ENCODE measurements at places on chromosomes 12 and 14.

GRCh38 chr12:38904537-38905479 lies 583 bp downstream of the CPNE8 start:
- peak; percentile 59 for DNase-seq

GRCh38 chr14:72366619-72367018 lies 434.4 kb downstream of the RGS6 start:
- DNase-seq: no peak

- peak; percentile 22 for DNase-seq
Measured at GRCh38 chr14:74571901-74572725, 39.9 kb downstream of the LTBP2 start.

- no peak for DNase-seq
Measured at GRCh38 chr12:91100906-91101305, 10.4 kb downstream of the LUM start.

- DNase-seq: no peak
Measured at GRCh38 chr12:93896427-93896826, 219.3 kb downstream of the CRADD start.

- DNase-seq: no peak
Measured at GRCh38 chr12:43338848-43339526, 213.0 kb downstream of the ADAMTS20 start.

- no peak for DNase-seq
Measured at GRCh38 chr14:103456167-103456835, 66.3 kb downstream of the CKB start.

DNA sequence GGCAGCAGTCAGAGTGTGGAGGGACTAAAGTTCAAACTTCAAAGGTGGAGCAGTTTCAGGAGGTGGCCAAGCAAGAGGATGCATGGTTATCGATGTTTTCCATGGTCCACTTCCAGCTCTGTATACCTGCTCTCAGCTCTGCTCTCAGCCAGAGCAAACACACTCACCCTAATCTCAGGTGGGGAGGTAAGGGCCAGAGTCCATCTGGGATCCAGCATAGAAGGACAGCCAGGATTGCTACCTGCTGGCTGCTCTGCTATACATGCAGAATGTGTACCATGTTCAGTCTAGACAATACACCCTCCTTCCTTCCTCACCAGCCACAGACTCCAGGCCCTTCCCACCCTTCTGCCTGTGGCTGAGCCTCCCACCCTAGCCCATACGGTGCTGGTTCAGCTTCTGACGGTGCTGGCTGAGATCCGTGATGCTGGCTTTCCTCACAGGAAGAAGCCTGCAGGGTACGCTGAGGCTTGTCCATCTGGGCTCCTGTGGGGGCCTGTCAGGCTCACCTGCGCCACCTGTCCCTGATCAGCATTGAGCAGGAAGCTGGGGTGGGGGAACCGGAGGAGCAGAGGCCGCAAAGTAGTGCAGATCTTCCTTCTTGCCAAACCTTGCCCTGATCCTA lies 2.4 kb downstream of the CBLN3 start:
- peak; percentile 42 for DNase-seq

DNA sequence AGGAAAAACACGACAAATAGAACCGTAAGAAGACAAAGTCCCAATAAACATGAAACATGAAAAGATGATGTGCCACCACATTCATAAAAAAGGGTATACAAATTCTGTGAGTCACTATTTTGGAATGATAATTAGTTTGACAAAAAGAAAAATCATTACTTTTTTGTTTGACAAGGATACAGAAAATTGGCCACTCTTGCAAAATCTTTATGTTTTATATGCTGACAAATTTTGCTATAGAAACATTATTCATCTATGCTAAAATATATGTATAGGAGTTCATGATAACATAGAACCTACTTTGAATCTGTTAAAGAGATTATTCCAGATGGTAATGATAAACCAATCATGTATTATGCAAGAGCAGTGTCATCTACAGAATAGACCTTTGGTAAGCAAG lies 1201.0 kb downstream of the FSCB start:
- no peak for DNase-seq

- DNase-seq: no peak
Measured at GRCh38 chr12:3683670-3684069, 69.2 kb downstream of the CRACR2A start.

DNA sequence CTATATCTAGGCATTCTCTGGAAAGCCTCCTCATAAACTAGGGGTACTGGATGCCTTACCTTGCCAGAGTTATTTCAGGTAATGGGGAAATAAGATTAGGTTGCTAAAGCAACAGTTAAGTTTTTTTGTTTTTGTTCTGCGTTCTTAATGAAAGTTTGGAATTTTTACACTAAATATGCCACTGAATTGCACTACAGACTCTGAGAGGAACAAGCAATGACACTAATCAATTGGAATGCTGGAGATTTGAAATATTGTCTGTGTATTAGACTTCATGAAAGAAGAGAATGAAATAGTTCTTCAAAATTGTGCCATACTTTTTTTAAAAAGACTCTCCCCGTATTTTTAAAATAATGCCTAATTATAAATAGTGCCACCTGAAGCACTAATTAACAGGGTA lies 287.8 kb downstream of the NAV3 start:
- no peak for DNase-seq

GRCh38 chr12:45914090-45914489 lies 76.3 kb downstream of the SCAF11 start:
- no peak for DNase-seq

GRCh38 chr12:64587447-64587846 lies 22.8 kb upstream of the RASSF3 start:
- no peak for DNase-seq

DNA sequence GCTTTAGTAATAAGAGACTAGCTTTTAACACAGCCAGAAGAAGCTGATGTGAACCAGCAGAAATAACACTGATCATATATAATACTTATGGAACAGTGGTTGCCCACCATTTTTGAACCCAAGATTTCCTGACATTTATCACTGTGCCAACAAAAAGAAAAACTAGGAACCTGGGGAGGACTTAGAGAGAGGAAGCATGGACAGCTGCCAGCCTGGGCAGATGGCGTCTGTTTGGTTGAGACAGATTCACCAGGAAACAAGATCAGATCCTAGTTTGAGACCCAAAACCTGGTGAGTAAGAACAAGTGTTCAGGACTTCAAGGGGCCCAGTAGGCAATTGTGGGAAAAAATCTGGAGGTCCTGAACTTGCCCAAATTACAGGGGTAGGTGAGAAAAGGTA lies 95.3 kb downstream of the BICD1 start:
- no peak for DNase-seq

- no peak for DNase-seq
Measured at GRCh38 chr12:92275443-92276154, 130.0 kb upstream of the BTG1 start.

- DNase-seq: no peak
Measured at GRCh38 chr12:25689996-25690501, 137.0 kb upstream of the LMNTD1 start.

- DNase-seq: no peak
Measured at GRCh38 chr12:98403385-98403784, 112.0 kb upstream of the TMPO start.

DNA sequence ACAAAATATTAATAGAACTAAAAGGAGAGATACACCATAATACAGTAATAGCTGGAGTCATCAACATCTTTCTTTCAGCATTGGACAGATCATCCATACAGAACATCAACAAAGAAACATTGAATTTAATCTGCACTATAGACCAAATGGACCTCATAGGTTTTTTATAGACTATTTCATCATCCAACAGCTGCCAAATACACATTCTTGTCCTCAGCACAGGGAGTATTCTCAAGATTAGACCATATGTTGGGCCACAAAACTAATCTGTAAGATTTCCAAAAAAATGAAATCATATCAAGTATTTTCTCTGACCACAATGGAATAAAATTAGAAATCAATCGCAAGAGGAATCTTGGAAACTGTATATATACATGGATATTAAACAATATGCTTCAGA lies 86.9 kb downstream of the FSCB start:
- DNase-seq: no peak

GRCh38 chr12:49633703-49634345 lies 10.5 kb downstream of the PRPF40B start:
- DNase-seq: no peak

GRCh38 chr12:49963976-49964815 lies 2.5 kb downstream of the AQP5 start:
- DNase-seq: no peak

- DNase-seq: no peak
Measured at GRCh38 chr12:65565601-65566560, 258.4 kb upstream of the HMGA2 start.

GRCh38 chr12:59649203-59649602 lies 53.4 kb downstream of the SLC16A7 start:
- DNase-seq: no peak

DNA sequence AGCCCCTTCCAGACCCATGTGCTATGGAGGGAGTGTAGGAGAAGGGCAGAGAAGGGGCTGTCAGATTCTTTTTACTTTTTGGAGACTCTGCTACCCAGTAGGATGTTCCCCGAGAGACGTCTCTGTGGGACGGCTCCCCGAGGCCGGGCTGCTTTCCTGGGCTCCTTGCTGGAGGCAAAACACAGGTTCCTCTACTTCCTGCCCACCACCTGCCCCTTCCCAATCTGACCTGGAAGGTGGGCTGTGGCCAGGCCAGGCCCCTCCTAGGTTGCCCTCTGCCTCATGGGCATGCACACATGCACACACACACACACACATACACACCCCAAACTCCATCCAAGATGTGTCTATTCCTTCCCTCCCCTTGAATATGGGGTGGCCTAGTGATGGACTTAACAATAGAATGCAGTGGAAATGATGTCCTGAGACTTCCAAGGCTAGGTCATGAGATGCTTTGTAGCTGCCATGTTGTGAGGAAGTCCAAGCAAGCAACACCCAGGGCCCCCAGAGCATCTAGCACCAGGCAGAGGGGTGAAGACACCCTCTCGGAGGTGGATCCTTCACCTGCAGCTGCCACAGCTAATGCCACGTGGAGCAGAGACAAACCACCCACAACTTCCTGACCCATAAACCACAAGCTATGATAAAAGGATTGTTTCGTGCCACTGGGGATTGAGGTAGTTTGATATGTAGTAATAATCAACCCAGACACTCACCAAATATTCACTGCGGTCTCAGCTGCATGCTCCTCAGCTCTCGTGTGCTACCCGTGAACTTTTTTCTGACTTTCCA lies 1.6 kb upstream of the ASB2 start:
- DNase-seq: peak; percentile 87

DNA sequence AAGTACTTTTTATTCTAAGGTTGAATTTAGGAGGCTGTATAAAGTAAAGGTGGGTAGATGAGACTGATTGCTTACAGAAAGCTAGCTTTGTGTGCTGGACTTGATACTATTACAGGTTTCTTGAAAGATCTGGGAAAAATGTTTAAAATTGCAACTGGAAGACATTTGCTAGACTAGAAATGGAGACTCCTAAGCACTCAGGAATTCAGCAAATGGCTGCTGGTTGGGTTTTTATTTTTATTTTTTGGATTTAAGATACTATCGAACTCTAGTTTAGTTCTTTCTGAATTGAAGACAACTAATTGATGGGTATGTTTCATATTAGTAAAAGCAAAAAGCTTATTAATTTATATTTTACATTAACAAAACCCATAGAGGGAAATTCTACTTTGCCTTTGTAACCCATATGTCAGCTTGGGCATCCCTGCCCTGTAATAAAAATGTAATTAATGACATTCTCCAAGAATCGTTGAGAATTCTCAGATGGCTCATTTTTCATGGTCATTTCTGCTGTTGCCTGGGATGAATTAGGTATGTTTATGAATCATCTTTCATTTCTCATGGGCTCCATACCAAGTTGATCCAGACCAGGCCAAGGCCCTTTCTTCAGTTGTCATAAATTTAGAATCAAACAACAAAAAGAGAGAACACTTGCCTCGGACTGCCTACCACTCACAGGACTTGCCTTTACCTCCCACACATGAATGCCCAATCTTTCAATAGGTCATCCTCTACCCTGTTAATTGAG lies 102.1 kb downstream of the ERGIC2 start:
- no peak for DNase-seq

GRCh38 chr12:61879229-61879628 lies 381.0 kb upstream of the USP15 start:
- no peak for DNase-seq

All from CD4-positive, alpha-beta T cell treated with Interleukin-6 at 100 ng/mL for 8 hours (primary cell).